Stimulated activated CD8-positive, alpha-beta memory T cell treated with anti-CD3 and anti-CD28 coated beads, Interleukin-15, amount 100 ng/mL, for 24 hours (primary cell): ENCODE measurements at places on chromosomes 7 and 10.

DNA sequence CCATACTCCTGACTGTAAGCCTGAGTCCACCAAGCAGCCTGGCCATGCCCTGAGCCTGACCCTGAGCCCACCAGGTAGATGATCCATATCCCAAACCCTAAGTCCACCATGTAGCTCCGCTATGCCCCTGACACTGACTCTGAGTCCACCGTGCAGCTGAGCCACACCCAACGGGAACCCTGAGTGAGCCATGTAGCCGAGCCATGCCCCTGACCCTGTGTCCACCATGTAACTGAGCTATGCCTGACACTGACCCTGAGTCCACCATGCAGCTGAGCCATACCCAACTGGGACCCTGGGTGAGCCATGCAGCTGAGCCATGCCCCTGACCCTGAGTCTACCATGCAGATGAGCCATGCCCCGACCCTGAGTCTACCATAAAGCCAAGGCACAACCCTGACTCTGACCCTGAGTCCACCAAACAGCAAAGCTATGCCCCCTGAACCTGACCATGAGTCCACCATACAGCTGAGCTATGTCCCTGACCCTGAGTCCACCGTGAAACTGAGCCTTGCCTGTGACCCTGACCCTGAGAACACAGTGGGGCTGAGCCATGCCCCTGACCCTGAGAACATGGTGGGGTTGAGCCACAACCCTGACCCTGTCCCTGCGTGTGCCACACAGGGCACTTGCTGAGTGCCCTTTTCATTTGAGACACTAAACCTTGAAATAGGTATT, 299.8 kb downstream of the TNS3 start:
- DNase-seq: no peak

DNA sequence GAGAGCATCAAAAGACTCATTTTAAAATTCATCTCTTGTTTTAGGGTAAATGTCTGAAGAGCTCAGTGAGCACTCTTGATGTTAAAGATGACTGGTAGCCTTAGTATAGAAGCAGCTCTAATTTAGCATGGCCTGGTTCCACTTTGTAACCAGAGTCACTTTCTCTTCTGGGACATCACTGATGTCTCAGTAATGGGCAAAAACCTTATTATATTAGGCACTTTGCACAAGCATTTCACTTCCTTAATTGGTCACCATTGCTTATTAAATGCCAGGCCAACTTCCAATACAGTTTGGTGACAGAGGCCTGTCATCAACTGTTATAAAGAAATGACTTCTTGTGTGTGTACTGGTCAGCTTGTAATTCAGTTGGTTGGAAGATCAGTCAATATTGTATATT, 53.0 kb downstream of the STEAP1B start:
- no peak for DNase-seq

DNA sequence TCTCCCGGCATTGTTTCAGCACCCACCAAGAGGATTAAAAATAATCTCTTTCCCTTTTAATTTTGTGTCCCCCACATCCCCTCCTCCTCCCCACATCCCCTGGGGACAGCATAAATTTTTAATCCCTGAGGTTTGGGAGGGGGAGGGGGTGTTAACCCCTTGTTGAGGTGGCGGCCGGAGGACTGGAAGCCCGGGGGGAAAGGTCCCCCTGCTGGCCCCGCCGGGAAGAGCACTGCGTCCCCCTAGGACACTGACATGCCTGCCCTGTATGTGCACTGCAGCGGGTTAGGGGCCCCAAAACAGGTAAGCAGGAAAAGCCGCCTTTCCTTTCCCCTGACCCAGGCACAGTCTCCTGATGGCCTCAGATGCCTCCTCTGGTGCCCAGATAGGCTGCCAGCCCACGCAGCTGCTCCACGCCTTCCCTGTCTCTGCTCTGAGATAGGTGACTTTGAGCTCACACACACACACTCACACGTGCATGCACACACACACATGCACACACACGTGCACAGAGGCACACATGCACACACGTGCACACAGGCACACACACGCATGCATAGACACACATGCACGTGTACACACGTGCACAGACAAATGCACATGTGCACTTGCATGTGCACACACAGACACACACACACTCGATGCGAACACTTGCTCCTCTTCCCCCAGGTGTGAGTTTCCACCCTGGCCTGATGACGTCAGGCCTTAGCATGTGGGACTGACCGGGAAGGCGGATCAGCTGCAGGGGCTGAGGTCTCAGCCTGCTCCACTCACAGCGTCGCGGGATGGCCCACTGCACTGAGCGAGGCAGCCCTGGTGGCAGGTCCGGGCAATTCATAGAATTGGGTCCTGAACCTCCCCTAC, 12.3 kb downstream of the CNPY1 start:
- peak; percentile 16 for DNase-seq

- DNase-seq: no peak
Measured at GRCh38 chr7:18049262-18049661, 21.6 kb upstream of the PRPS1L1 start.

- no peak for DNase-seq
Measured at GRCh38 chr10:129161150-129161549, 305.9 kb upstream of the MGMT start.

DNA sequence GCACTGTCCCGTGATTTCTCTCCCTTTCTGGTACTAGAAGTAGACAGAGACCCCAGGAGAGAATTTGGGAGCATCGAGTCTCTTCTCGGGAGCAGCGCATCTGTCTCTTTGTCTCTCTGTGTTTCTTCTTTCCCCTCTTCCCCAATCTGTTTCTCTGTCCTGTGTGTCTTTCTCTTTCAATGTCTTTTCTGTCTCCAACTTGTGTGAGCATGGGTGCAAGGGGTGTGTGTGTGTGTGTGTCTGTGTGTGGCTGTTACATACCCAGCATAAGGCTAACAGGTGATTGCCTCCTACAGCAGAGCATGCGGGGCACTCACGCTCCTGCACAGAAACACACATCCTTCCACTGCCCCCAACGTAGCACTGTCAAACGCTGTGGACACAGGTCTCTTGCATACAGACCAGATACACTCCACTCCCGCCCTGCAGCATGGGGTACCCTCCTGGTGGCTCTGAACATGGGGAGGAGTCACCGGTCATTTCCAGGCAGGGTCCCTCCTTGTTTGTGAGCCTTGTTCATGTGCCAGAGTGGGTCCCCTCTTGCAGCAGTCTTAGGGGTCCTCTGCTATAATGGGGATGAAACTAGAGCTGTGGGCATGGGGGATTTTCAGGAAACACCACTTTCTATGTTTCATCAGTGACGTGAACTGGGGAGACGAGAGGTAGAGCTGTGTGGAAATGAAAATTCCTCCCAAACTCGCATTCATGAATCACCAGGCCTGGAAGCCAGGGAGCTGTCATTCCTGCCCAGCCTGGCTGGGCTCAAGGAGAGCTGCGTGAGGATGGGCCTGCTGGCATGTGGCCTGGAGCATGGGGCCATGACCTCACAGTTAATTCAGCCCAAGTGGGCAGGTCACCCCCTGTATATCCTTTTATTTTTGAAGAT, 980 bp downstream of the ADAMTS14 start:
- no peak for DNase-seq

DNA sequence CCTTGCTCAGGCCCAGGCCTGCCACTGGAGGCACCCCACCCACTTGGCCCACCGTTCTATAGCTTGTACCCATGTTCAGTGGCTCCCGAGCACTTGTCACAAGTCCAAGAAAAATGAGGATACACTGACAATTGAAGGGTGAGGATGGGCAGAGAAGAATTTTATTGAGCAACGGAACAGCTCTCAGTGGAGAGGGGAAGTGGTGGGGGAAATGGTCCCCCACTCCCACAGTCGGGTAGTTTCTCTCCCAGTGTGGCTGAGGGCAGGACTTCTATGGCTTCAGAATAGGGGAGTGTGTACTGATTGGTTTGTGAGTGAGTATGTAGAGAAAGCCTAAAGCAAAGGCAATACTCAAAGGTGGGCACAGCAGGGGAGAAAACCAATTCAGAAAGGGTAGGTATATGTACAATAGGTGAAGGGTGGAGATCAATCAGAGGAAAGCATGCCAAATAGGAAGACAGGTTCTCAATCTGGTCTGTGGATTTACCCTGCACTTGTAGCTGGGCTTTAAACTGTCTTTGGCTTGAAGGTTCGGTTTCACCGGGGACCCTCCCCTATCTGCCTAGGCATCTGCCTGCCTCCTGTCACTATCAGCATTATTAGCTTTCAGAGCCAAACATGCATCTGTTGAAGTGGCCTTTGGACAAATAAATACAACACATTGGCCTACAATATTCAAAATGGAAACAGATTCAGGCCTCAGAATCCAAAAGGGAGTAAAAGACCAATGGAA, 8.9 kb upstream of the TSPAN13 start:
- DNase-seq: no peak

- DNase-seq: no peak
Measured at GRCh38 chr10:24694086-24694485, 29.6 kb downstream of the ARHGAP21 start.

- DNase-seq: no peak
Measured at GRCh38 chr7:20466543-20467021, 135.9 kb downstream of the ITGB8 start.

GRCh38 chr7:49151146-49151545, 226.8 kb downstream of the CDC14C start:
- no peak for DNase-seq

- DNase-seq: no peak
Measured at GRCh38 chr7:73921623-73922528, 60.9 kb downstream of the TMEM270 start.

GRCh38 chr7:20458521-20458920, 127.8 kb downstream of the ITGB8 start:
- no peak for DNase-seq

- no peak for DNase-seq
Measured at GRCh38 chr7:125834421-125834820, 904.8 kb upstream of the POT1 start.

DNA sequence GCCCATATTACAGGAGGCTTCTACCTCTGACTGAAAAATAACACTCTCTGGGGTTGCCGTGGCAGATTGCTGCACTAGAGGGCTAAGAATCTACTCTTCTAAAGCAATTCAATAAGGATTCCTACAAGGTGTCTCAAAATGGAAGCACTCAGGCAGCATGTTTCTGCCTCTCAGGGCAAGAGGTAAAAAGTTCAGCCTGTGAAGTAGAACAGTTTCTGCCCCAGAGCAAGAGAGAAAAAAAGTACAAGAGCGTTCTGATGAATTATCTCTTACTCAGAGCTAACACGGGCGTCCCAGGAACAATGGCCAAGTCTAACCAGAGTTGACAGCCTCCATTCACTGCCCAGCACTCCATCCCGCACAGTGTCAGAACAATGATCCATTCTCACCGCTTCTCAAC, 71.3 kb upstream of the TES start:
- no peak for DNase-seq

- DNase-seq: peak; percentile 45
Measured at GRCh38 chr7:140673063-140673773, 473 bp downstream of the ADCK2 start.

DNA sequence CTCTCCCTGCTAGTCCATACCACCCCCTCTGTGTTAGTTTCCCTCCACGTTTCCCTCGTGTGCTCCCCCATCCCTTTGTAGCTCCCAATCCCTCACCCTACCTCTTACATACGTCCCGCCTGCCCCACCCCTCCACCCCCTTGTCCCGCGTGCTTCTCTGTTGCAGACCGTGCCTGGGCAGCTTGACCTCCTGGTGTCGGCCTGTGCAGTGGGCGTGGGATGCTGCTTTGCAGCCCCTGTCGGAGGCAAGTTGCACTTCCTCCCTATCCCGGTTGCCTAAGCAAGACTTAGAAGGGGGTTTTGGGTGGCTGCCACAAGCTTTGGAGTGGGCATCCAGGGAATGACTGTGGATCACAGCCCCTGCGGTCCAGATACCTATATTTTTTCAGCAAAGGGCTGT, 7.7 kb downstream of the CLCN1 start:
- no peak for DNase-seq

DNA sequence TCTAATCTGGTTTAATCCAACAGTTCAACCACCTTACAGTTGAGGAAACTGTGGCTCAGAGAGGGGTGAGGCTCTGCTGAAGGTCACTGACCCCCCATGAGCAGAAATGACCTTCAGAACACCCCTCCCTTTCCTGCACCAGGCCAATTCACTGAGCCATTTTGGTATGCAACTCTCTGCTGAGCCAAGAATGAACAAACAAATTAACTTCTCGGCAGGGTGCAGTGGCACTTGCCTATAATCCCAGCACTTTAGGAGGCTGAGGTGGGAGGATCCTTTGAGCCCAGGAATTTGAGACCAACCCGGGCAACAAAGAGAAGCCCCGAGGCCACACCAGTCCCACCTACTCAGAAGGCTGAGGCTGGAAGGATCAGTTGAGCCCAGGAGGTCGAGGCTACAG, 29.8 kb downstream of the PDGFA start:
- no peak for DNase-seq

- DNase-seq: no peak
Measured at GRCh38 chr7:100575746-100576383, 2.2 kb upstream of the SAP25 start.

GRCh38 chr10:10007957-10008356, 1009.7 kb upstream of the CELF2 start:
- no peak for DNase-seq

GRCh38 chr7:96303105-96303685, 18.7 kb downstream of the SLC25A13 start:
- no peak for DNase-seq

DNA sequence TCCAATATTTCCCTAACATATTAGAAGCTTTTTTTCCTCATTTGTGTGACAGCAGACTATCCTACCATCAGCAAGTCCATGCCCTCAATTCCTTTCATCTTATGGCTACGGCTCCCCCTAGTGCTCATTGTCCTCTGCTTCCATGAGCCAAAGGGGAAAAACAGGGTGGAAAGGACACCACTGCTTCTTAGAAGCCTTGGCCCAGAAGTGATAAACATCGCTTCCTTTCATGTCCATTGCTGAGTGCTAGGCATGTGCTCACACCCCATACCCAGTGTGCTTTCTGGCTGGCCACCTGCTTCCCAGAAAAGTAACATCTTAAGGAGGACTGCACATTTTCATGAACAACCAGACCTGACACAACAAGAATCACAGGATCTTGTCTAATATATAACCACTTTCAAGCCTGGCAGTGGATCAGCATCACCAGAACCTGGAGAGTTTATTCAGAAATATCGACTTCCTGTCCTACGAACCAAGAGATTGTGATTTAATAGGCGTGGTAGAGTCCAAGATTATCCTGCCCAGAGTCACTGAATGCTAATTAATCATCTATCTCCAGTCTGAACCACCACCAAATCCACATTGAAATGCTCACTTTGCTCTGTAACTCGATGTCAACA, 650.5 kb upstream of the SORCS1 start:
- no peak for DNase-seq

DNA sequence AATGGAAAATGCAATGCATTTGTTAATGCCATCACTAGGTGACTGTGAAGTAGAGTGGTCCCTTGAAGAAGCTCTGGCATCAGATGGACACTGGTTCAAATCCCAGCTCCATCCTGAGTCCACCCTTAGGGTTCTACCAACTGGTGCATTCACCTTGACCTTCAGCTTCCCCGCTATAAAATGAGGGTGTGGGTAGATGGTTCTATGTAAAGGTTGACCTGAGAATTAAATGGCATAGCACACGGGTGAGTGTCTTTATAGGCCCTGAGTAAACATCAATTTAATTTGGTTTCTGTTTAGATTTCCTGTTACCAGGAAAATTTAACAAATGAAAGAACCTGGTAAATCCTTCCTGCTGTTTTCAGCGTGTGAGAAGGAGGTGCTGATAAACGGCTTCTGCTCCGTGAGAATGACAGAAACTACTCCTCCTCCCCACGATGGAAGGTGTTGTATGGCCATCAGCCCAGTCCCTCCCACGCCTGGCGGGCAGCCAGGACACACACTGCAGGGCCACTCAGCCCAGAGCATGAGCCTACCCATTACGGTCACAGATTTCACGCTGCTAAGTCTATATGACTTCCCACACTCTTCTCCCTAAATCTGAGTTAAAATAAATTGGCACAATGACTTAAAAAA, 210.1 kb downstream of the TNS3 start:
- DNase-seq: no peak

- DNase-seq: no peak
Measured at GRCh38 chr7:106582365-106582764, 78.6 kb downstream of the CCDC71L start.
